ENCODE measurements at places on chromosomes 7 and 10. TPM values are rescaled to one million over a fixed set of nuclear protein-coding genes. Genes with fewer than 3 reads are reported as not detected.

DNA sequence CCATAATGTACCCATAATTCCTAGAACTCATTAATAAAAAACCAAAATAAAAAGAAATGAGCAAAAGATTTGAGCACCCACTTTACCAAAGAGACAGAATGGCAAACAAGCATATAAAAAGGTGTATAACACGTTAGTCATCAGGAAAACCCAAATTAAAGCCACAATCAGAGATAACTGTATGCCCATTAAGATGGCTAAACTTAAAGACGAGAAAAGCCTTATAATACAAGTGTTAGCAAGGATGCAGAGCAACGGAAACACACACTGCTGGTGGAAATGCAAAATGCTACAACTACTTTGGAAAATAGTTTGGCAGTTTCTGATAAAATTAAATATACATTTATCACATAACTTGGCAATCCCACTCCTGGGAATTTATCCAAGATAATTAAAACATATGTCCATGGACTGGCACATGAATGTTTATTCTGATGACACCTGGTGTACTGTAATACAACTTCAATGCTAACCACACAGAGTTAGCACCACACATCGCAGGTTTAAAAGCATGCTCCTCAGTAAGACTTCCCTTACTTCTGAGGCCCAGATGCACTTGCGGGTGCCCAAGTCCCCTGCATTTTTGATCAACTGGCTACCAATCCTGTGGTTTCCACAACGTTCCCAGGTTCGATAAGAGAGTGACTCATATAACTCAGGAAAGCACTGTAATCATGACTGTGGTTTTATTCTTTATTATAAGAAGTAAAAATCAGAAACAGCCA, 158.6 kb downstream of the SNX13 start:
- no peak for DNase-seq

GRCh38 chr7:42561797-42562196, 324.8 kb upstream of the GLI3 start:
- DNase-seq = no peak

GRCh38 chr10:55747244-55747643, 613.8 kb downstream of the ZWINT start:
- no peak for DNase-seq

GRCh38 chr10:35192645-35193249, 66.1 kb downstream of the CREM start:
- DNase-seq = no peak

GRCh38 chr10:23067939-23068775, 27.2 kb upstream of the MSRB2 start:
- peak; percentile 68 for DNase-seq

DNA sequence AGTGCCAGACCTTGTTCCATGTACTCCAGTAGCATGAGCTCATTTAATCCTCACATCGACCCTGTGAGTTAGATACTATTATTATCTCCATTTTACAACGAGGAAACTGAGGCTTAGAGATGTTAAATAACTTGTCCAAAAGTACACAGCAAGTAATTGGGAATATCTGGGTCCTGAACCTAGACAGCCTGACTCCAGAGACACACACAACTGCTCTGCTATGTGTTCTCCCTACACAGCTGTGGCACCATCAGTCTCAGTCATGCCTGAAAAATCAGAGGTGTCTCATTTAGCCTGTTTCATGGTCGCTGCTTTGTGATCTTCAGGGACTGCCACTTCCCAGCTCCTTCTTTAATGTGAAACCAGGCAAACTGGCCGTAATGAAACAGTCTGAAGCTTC, 56.5 kb downstream of the COL1A2 start:
- DNase-seq = no peak

DNA sequence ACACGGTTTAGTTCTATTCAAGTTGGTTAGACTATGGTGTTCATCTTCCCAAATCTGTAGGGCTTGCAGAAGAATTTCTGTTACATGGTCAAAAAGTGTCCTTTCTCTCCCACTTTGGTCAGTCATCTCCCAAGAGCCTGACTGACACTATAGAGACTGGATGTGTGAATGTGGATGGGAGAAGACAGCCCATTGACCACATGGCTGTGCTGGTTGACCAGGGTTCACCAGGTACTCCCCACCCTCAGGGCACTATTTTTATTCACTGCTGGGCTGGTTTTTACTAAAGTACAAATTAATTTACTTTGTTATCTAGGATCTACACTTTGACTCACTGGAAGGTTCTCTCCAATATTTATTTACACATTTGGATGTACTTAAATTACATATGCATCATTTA, 2.3 kb downstream of the ZNF804B start:
- DNase-seq = no peak

DNA sequence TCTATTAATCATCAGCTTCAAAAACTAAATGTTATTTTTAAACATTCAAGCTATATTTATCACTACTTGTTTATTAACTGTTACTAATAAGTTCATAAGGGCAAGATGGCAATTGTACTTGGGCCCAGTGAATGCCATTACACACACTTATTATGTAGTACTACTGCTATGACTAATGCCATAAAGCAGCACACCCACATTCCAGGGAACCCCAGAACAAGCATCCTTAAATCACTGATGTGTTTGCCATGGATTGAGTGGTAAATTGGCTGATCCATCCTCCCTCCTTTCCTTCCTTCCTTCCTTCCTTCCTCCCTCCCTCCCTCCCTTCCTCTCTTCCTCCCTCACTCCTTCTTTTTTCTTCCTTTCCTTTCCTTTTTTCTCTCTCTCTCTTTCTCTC, 37.4 kb upstream of the RSU1 start:
- no peak for DNase-seq

- no peak for DNase-seq
Measured at GRCh38 chr7:125661006-125661405, 731.4 kb upstream of the POT1 start.

DNA sequence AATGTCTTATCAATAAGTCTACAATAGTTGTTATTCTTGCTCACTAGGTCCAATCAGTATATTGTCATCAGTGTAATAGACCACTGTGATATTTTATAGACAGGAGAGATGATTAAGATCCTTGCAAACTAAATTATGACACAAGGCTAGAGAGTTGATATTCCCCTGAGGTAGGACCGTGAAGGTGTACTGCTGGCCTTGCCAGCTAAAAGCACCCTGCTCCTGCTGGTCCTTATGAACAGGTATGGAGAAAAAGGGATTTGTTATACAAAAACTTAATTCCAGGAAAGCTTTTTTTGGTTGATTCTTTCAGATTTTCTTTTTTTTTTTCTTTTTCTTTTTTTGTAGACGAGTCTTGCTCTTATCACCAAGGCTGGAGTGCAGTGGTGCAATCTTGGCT, 16.8 kb upstream of the TMEM213 start:
- DNase-seq = no peak

GRCh38 chr10:29257106-29257783, 31.6 kb upstream of the LYZL1 start:
- DNase-seq = peak; percentile 81

The TMEM139 gene
- 2.1 TPM for total RNA-seq

- DNase-seq = no peak
Measured at GRCh38 chr7:154587792-154588191, 415.1 kb downstream of the PAXIP1 start.

Measured in tibial nerve (tissue), 4 donors.